ENCODE measurements at places on chromosomes 3 and 15.

DNA sequence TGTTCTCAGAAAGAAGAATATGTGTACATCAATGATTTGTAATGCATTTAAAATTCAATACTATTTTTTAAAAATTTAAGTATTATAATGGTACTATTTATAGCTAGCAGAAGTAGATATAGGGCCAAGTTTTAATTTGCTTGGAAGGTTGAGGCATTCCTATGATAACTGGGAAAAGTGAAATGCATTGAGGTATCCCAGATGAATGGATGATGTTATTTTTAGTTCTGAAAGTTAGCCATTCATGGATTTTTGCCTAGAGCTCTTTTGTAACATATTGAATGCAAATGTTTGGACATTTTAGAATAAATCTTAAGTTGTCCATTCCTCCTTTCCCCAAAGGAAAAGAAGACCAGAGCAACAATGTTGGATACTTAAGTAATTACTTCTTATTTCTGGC is 47.6 kb downstream of the GAP43 start:
- no peak for DNase-seq

DNA sequence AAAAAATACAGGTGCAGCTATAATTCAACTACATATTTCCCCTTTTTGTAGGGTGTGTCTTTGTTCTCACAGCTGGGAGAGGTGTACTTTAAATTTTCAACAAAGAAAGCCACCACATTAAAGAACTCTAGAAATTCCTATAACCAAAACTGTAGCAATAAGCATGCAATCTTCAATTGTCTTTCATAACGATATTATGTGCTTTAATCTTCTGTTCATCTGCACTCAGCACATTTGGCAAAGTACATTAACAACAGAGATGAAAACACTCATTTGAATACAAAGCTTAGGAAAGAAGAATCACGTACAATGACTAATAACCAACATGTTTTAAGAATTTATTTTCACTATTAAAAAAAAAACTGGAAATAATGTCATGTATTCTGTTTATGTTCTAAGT is 1025.8 kb downstream of the ROBO1 start:
- no peak for DNase-seq

GRCh38 chr15:97012986-97013385 is 682.5 kb downstream of the NR2F2 start:
- no peak for DNase-seq

GRCh38 chr3:114904633-114905032 is 242.5 kb downstream of the ZBTB20 start:
- no peak for DNase-seq

DNA sequence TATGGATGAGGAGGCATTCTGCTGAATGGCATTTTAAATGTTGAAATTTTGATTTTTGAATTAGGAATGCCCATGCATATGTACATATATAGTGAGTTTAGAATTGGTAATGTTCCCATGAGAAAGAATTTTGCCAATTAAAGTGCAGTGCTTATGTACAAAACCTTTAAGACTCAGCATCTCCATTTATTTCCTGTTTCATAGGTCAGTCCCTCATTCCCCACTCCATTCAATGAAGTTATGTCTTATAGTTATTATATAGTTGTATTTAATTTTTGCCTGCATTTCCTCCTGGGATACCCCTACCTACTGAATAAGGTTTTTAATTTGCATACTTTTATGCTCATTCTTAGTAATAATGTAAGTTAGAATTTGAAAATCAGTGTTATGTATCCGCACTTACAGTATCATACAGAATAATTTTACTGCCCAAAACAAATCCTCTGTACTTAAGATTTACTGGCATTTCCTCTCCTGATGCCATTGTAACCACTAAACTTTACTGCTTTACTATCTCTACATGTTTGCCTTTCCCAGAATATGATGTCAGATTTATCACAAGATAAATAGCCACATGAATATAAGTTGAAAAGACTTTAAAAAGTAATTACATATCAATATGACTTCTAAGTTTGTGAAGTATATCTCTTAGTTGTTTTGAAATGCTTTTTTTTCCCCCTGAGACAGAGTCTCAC is 389.1 kb upstream of the NDN start:
- no peak for DNase-seq
